ENCODE measurements at places on chromosomes 5 and 9. TPM values are rescaled to one million over a fixed set of nuclear protein-coding genes. Genes with fewer than 3 reads are reported as not detected.

DNA sequence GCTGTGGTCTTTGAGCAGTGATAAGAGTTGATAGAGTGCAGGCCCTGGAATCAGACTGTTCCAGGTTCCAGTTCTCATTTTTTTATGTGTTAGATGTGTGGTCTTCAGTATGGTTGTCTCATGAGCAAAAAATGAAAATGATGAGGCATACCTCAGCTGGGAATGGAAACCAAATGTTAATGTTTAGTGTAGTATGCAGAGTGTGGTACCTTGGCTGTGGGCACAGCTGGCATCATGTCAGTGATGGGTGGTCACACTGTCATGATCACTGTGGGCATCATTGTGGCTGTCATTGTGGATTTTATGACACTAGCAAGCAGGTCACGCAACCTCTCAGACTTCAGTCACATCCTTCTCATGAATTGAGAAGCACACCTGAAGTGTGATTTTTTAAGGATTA, 6.4 kb downstream of the ABLIM3 start:
- no peak for DNase-seq

DNA sequence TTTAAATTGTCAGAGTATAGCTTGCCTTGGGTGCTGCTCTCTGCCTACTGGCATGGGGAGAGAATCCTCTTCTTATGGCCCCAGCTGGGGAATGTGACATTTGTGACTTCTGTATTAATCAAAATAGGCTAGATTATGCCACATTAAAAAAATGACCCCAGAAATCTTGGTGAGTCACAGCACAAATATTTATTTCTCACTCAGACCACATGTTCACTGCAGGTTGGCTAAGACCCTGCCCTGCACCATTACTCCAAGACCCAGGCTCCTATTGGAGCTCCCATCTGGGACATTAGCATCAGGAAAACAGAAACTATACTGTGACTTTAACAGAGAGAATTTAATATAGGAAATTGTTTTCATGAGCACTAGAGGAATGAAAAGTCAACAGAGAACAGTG, 16.6 kb upstream of the WHRN start:
- no peak for DNase-seq

DNA sequence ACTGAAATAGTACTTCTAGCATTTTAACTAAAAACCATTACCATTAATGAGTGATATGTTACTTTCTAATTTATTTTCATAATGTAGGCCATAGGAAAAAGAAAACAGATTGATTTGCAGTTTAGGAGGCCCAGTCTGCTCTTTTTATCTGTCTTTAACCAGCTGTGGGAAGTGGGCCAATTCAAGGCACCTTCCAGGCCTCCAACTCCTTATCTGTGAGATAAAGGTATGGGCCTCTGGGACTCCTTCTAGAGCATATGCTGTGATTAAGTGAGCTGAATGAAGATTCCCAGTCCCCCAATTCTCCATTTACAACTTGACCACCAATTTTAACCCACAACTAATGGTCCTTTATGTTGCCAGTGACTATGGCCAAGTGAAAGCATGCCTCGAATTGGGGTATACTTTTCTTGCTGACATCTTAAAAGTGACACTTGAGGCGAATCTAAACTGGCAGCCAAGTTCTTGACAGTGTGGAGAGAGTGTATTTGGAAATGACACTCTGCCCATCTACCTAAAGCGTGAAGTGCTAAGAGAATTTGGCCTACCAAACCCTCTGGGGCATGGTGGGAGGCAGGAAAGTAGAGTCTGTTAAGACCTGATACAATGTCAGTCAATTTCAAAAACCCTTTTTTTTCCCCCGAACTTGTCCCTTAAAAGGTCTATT, 88.3 kb downstream of the PIK3R1 start:
- no peak for DNase-seq

DNA sequence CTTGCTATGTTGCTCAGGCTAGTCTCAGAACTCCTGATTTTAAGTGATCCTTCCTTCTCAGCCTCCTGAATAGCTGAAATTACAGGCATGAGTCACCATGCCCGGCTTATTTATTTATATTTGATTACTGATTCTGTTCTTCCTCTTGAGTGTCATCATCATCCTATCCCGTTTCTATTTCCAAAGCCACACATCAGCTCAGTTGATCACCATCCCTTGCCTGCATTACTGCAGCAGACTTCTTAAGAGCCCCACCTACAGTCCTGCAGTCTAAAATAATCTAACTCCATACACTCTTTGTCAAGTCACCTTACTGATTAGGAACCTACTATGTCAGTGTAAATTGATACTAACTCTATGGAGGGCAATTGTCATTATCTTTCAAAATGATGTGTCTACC, 138.9 kb upstream of the RAI14 start:
- DNase-seq, result no peak

- DNase-seq, result no peak
These were observed 8.5 kb upstream of the TMEM268 start for GRCh38 chr9:114602620-114603019.

DNA sequence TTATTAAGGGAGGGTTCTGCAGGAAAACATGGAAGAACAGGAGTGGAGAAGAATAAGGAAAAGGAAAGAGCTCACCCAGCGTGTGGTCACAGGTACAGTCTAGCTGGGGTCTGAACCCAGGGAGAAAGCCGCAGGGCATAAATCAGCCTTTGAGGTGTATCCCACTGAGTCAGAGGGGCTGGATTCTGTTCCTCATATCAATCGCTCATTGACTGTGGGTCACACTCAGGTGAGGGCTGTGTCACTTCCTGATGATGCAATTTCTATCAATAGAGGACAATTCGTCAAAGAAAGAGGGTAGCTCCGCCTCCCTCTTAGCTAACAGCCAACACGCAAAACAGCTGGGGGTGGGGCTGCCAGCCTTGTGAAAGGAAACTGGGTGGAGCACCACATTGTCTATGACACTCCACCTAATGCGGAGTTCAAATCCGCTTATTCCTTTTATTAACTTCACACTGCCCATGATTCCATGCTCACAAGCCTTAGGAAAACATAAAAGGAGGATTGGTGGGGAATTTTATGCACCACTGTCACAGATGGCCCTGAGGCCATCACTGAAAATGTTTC, 176.2 kb downstream of the ICE1 start:
- DNase-seq, result no peak

GRCh38 chr9:87862536-87863268, 20.0 kb upstream of the SPATA31E1 start:
- no peak for DNase-seq

DNA sequence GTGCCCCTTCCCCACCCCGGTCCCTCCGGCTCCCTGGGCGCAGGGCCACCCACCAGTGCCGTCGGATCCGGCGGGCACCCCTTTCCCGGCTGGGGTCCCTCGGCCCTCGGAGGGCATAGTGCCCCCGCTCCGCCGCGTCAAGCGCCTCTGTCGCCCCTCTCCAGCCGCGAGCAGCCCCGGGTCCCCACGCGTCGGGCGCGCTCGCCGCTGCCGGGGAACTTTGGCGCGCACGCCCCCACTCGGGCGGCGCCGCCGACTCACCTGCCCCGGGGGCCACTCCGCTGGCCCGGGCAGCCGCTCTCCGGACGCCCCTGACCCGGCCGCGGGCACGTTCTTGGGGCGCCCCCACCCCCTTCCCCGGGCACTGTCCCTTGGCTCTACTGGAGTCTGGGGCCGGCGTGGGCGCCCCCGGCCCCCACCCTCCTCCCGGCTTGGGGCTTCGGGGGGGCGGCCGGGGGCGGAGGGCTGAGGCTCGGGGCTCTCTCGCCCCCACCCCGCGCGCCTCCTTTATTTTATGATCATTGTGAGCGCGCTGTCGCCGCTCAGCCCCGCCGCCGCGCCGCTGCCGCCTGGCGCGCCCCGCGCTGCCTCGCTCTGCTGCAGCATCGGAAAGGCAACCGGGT, 1.1 kb upstream of the FAM78A start:
- no peak for DNase-seq

DNA sequence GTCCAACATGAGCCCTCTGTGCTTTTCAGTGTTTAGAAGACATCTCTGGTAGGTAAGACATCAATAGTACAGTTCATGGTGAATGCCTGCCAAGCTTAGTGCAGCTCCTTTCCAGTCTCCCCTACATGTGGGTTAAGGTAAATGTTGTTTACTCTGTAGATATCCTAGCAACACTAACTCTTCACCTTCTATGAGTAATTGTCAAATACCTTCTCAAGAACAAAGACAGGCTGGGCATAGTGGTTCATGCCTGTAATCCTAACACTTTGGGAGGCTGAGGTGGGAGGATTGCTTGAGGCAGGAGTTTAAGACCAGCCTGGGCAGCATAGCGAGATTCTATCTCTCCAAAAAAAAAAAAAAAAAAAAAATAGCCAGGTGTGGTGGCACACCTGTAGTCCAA, 18.7 kb upstream of the RASGRF2 start:
- no peak for DNase-seq

DNA sequence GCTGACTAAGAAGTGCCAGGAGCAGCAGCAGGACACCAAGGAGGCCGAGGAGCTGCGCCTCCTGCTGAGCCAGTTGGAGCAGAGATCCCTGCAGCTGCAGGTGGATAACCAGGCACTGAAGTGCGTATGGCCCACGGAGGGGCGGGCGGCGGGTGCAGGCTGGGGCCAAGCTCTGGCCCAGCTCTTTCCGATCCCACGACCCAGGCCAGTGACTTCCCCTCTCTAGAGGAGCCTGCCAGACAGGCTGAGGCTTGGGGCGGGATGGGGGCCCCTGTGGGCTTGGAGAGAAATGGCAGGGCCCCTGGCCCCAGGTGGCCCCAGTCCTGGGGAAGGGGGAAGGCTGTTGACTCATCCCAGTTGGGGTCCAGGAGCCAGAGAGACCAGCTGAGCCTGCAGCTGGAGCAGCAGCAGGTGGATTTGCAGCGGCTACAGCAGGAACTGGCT, 3.6 kb downstream of the PTRH1 start:
- DNase-seq, result no peak

- DNase-seq, result no peak
These were observed 15.7 kb downstream of the SQSTM1 start for GRCh38 chr5:179836225-179837019.

DNA sequence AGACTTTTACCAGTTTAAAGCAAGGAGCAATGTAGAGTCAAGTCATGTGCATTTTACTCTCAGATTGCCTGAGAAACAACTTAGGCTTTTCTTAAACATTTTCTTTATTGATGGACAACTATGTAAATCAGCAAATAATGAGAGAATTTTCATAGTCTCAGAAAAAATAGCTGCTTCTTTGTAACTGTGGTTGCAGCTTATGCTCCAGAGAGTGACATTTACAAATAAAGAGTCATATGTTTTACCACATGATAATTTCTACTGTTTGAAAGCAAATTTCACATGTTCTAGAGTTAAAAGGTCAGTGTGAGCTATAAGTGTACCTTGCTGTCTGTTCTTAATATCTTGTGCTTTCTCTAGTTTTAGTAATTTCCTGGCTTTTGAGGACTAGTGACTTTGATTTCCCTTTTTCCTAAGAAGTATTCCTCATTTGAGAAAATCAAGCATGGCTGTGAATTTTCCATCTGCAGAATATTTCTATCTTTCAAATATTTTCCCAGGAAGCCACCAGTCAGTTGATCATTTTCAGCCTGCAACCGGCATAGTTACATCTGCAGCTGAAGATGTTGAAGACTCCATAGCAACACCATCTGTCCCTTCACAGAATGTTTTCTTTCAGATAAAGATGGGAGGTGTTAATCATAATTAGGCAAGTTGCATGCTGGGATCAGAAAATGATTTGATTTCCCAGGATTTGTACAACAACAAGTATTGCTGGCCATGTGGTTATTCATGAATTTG, 229.9 kb downstream of the SGCD start:
- no peak for DNase-seq

GRCh38 chr9:89495824-89496560, 1.9 kb downstream of the SEMA4D start:
- DNase-seq, result no peak

DNA sequence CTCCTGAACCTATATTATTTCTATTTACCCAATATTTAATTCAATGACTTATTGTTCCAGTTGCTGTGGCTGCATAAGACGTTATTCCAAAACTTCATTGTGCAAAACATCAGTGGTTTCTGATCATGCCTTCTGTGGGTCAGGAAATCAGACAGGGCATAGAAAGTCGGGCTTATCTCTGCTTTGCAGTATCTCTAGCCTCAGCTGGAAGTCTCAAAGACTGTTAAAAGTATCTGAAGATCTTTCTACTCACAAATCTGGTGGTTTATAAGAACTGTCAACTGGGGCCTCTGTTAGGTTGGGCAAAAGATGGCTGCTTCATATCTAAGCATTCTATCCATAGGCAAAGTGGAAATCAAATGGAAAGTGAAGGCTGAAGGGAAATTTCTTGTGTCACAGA, 687.7 kb upstream of the ARRDC3 start:
- DNase-seq, result no peak

GRCh38 chr9:133035669-133036068, 4.9 kb downstream of the GTF3C5 start:
- no peak for DNase-seq

GRCh38 chr9:99818500-99818899, 3.2 kb upstream of the NR4A3 start:
- DNase-seq, result no peak

DNA sequence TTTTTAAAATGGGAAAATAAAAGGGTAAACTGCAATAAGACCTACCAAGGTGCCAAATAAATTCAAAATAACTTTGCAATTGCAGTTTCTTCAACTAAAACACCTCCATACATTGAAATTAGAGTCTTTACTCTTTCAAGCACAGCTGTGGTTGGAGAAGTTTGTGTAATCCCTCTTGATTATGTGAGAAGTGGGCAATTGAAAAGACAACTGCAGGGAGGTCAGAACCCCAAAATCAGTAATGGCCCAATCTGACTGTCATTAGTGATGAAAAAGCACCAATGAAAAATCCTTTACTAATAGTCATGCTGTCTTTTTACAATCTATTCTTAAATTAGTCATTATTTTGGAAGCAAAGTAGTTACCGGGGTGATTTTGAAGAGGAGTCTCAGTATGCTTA, 116.7 kb upstream of the RGMB start:
- DNase-seq, result no peak

SGCD gene
- 6.9 TPM for polyA plus RNA-seq

FBXW11 gene
- 52.0 TPM for polyA plus RNA-seq

FABP6 gene
- not detected for polyA plus RNA-seq

TSSK1B gene
- 0.09 TPM for polyA plus RNA-seq

NEUROG1 gene
- not detected for polyA plus RNA-seq

DYNC2I2 gene
- 51.3 TPM for polyA plus RNA-seq

ACSL6 gene
- 2.1 TPM for polyA plus RNA-seq

C8G gene
- polyA plus RNA-seq, result 0.57 TPM

FOXD4L4 gene
- polyA plus RNA-seq, result not detected

NR4A3 gene
- polyA plus RNA-seq, result 2.4 TPM

IL33 gene
- polyA plus RNA-seq, result 6.4 TPM

All from renal cortex interstitium (tissue), 15 donors.